ENCODE measurements at places on chromosomes 3 and 15.

GRCh38 chr3:69921651-69922050 is 77.9 kb upstream of the SAMMSON start:
- DNase-seq, result no peak

GRCh38 chr3:104908761-104909160 is 457.9 kb upstream of the ALCAM start:
- no peak for DNase-seq

DNA sequence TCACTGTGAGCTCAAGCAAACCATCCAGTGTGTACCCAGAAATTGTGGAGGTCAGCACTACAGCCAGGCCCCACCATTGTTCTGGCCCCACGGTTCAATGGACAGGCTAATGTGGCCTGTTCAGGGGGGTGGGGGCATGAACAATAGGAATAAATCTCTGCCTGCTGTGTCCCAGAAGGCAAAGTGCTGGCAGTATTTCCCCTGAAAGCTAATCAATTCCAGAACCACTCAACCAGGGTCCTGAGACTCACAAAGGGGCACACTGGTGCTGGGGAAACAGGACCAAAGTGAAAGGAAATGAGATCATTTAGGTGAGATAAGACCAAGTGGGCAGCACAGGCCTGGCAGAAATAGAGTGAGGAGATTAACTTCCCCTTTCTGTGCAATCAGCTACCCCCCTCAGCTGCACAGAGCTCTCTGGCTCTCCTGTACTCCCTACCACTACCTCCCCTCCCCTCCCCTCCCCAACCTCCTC is 11.5 kb downstream of the CRYGS start:
- DNase-seq, result no peak

DNA sequence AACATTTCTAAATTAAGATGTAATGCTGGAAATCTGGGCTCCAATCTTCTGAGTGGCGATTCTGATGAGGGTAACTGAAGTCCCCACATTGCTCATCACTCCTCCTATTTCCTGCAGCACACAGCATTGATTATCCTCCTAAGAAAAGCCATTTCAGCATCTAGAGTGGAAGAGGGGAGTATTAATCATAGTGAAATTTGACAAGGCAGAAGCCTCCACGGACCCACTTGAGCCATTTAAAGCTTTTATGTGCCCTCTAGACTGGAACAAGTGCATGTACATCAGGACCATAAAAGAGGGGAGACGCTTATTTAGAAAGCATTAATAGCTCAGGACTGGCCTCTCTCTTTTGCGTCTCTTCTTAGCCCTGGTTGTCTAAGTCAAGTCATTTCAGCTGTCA is 25.8 kb downstream of the AQP9 start:
- no peak for DNase-seq

DNA sequence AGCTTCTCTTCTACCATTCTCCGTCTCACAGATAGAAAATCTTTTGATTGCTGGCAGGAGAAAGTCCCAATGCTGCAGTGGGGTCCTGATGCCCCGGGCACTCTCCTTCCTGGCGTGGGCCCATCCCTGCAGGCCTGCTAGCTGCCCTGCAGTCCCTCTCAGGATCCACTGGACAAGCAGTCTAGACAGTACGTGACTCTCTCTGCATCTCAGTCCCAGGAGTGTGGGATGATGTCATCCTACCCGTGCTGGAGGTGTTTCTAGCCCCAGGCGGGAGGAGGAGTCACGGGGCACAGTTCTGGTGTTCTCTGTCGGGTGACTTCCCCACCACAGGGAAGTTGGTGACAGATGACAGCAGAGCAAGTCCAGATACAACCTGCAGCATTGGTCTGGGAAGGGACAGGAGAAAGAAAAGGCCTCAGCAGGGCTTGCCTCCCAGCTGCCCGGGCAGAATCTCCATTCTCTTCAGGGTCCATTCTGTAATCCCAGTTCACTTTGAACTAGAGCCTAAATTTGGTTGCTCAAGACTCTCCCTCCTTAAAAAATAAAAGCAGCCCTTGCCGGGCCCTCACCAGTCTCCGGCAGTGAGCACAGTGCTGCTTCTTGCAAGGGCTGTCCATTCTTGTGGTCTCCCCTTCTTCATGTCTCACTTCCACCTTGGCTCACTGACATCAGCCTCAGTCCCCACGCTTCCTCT is 30.6 kb downstream of the SLC28A1 start:
- peak; percentile 50 for DNase-seq

- DNase-seq, result no peak
Observed at GRCh38 chr3:125189378-125190165, 23.0 kb downstream of the SLC12A8 start.

- no peak for DNase-seq
Observed at GRCh38 chr15:70045045-70045444, 52.7 kb downstream of the TLE3 start.

DNA sequence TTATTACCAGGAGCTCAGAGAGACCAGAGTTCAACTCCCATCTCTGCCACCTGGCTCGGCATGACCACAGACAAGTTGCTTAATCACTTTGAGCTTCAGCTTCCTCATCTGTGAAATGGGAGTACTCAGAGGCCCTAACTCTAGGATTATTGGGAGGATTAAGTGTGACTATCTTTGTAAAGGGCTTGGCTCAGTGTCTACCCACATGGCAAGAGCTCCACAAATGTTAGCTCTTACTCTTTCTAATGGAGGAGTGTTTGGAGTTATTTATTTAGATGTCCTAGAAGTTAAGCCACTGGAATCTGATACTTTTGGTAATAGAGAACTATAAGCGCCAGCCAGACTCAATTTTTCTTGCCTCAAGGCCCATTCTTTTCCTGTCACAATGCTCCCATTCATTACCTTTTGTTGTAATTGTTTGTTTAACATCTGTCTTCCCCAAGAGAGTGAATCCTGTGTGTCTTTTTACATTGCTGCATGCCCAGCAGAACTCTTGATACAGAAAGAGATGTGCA is 12.3 kb upstream of the LMCD1 start:
- no peak for DNase-seq

GRCh38 chr3:113094337-113095221 is 103.8 kb downstream of the GTPBP8 start:
- no peak for DNase-seq

GRCh38 chr3:194315088-194315964 is 35.8 kb downstream of the CPN2 start:
- DNase-seq, result peak; percentile 81

GRCh38 chr3:89165636-89166263 is 58.3 kb downstream of the EPHA3 start:
- DNase-seq, result no peak

GRCh38 chr3:124292329-124292728 is 300.4 kb upstream of the ROPN1 start:
- DNase-seq, result no peak

- DNase-seq, result peak; percentile 29
Observed at GRCh38 chr3:127673191-127674100, 694 bp downstream of the ABTB1 start.

DNA sequence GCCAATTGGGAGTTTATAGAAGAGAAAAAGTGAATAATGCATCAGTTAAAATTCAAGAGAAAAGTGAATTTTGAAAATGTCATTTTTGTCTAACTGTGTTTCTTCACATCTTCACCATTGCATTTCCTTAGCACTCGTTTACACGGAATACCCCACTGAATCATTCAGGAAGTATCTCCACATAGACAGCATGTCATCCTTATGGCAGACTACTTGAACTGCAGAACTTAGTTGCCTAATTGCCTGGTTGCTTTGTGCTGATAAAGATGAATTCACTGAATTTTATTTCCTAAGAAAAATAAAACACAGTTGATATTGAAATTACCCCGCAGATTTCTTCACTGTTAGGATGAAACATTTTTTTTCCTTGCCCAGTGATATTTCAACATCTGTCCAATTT is 627.1 kb downstream of the ROBO1 start:
- DNase-seq, result no peak

- no peak for DNase-seq
Observed at GRCh38 chr15:74109713-74110112, 20.7 kb upstream of the ISLR2 start.

- DNase-seq, result no peak
Observed at GRCh38 chr3:87595798-87596197, 319.4 kb upstream of the POU1F1 start.

DNA sequence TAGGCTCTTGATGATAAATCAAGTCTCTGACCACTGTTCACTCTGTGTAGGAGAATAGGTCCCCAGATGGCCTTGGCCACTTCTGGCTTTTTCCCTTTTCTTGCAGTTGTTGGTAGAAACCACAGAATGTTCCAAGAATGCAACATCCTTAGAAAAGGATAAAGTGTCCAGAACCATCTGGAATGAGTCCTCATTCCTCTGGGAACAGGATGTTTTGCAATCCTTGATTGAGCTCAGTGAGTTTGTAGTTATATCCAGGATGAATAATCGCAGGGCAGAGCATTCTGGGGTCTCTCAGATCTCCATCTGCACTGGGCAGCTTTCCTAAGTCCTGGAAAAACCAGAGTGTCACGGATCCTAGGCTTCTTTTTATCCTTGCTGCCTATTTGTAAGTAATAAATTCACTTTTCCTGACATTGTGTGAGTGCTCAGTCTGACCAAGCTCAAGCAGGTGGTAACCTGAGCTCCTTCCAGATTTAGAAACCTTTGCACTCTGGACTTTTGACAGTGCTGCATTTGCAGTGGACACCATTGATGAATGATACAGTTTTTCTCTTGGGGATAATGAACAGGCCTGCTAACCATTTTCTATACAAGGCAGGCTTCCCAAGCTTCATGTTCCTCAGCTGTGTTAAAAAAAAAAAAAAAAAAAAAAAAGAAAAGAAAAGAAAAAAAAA is 1028.6 kb downstream of the OTOL1 start:
- no peak for DNase-seq

GRCh38 chr3:171293142-171293782 is 166.9 kb downstream of the TNIK start:
- DNase-seq, result no peak

DNA sequence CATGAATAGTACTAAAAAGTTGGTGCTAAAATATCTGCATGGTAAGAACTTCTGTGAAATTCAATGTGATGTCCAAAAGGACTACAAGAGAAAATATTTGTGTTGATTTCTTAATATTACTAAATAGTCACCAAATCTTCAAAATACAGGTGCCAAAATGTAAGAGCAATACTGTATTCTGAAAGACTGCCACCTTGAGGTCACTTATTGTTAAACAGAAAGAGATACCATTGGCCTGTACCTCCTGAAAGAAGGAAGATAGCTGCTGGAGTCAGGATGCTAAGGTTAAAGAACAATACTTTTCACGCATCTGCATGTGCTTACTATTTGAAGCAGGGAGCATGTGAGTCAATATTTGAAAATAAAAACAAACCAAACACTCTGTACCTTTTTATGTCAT is 72.0 kb upstream of the LSAMP start:
- no peak for DNase-seq

DNA sequence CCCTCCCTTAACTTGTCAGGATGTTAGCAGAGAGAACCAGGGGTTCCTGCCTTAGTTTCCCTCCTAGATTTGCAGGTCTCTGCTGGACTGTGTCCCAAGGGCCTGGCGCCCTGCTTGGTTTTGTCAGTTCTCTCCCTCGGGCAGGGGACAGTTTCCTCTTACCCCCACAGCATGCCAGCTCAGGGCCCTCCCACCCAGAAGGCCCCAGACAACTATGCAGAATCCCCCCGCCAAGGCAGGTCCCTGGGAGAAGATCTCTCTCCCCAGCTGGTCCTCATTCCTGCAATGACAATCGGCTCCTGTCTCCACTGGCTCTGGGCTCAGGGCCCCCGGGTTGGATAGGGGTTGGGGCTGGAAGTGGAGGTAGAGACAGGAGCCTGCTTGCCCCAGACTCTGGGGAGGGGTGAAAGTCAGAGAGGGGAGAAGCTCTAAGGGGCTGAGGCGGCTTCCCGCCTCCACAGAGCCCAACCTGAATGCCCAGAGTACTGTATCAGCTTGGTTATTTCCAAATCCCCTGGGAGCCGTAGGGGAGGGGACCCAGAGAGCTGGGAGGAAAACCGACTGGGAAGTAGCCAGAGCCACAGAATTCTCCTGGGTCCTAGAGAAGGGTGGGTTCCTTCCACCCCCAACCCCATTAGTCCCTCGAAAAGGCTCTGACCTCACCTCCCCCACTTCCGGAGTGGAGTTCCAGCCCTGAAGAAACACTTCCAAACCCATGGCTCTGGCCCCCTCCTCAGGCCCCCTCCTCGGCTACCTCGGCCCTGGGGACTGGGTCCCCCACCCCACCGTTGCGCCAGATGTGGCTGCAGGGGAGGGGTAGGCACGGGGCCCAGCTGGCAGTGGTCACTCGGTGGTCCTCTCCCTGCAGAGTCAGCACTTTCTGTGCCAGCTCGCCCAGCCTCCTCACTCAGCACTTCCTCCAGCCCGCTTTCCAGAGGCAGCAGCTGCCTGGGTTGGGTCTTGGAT is 3.8 kb upstream of the LOXL1 start:
- no peak for DNase-seq

DNA sequence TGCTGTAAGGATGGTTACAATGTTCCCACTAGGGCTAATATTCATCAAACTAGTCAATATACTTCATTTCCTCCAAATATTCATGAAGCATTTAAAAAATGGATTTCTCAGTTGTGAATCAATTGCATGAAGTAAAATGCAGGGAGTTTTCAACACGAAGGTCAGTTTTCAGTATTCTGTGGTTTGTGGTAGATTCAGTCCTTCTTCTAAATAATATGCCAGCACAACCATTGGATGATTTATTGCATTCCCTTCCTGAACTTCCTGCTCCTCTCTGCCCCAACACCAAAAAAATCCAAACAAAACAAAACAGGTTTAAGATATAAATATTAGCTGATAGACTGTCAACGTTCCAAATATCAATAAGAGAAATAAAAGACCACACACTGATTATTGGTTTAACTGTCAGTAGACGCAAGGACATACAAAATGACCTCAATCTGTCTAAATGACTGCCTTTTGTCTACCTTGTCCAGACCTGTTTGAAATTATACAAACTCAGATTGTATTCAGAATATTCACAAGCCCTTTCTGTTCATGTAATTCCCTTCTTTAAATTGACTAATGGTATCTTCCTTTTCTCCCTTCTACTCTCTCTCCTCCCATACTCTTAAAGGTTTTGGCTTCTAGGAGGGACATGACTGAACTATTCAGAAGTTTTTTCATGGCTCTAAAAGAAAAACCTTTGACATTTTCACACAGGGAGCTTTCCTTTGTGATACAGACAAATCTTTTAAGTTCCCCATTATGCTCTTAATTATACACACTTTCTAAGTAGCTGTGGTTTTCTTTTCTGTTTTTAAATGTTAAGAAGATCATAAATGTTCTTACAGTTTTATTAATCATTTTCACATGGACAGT is 92.6 kb upstream of the STT3B start:
- DNase-seq, result no peak

Measured in stimulated activated CD8-positive, alpha-beta memory T cell treated with anti-CD3 and anti-CD28 coated beads, Interleukin-2, amount 100 ng/mL, for 48 hours (primary cell).